Mesothelial cell of epicardium (in vitro differentiated cells): ENCODE measurements at places on chromosomes 5 and 9. TPM values are rescaled to one million over a fixed set of nuclear protein-coding genes. Genes with fewer than 3 reads are reported as not detected.
A peak's percentile ranks its signal among the peaks of the same experiment; 100 is the strongest.

C6 gene
- 0.20 to 0.42 TPM in 2 of 3 replicates, not detected in the other for total RNA-seq

SPATA31E1 gene
- 0.09 TPM in 1 of 3 replicates, not detected in the others for total RNA-seq

CREBRF gene
- total RNA-seq, result 17.8 to 20.3 TPM (median 19.1 TPM) in 3 replicates

DNA sequence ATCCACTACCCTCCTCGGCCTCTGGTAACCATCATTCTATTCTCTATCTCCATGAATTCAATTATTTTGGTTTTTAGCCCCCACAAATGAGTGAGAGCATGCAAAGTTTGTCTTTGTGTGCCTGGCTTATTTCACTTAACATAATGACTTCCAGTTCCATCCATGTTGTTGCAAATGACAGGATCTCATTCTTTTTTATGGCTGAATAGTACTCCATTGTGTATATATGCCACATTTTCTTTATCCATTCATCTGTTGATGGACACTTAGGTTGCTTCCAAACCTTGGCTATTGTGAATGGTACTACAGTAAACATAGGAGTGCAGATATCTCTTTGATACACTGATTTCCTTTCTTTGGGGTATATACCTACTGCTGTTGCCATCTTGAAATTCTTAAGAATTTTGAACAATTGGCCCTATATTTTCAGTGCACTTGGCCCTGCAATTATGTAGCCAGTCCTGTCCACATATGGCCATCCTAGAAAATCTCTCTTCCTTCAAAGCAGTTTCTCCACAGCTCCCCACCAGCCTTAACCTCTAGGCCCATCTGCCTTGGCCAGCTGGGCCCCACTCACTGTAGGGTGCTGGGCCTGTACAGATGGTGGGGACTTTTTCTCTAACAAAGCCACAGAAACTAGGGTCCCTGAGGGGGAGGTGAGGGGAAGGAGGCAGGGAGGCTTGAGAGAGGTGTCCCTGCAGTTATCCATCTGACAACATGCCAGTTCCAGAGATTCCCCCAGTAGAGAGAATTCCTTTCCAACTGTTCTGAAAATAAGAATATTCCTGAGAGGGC lies 81.9 kb upstream of the LHFPL2 start:
- no peak for DNase-seq

GRCh38 chr5:11903614-11904264 lies 507 bp downstream of the CTNND2 start:
- DNase-seq, result peak; percentile 72
